ENCODE measurements at places on chromosomes 6 and 20.

DNA sequence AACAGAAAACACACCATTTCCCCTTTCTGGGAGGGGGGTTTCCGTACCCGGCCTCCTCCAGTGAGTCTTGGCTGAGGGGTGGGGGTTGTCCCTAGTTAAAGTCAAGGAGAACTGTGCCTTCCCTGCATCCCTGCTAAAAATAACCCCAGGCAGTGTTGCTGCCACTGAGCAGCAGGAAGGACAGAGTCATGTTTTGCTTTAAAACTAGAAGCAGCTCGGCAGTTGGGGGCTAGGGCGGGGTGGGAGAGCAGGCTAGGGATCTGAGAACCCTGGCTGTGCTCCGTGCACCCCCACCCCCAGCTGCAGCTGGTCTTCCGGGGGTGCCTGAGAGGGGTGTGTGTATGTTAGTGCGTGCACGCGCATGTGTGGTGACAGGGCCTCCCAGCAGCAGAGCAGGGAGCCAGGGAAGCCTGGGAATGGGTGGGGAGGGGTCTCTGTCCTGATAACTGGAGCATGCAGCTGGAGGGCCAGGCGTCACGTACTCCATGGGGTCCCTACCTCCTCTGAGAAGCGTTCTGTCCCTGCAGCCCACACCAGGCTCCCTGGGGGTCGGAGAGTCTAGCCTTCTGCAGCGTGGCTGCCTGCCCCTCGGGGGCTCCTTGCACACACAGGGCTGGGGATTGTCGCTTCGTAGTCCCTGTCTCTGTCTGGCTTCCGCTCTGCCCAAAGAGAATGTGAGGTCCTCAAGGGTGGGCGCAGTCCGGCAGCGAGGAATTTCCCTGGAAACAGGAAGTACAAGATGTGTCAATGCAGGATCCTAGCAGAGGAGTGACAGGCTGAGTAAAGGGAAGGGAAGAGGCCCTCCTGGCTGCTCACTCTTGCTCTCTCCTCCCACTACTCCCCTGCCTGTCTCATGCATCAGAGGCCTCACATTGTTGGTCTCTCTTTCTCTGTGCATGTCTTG is 16.8 kb upstream of the ARMC12 start:
- DNase-seq: peak; percentile 77

GRCh38 chr6:21739838-21740237 is 146.3 kb downstream of the SOX4 start:
- no peak for DNase-seq

- DNase-seq: no peak
Measured at GRCh38 chr6:95784869-95785268, 207.5 kb downstream of the MANEA start.

GRCh38 chr6:170089963-170090362 is 200.9 kb downstream of the DLL1 start:
- no peak for DNase-seq

DNA sequence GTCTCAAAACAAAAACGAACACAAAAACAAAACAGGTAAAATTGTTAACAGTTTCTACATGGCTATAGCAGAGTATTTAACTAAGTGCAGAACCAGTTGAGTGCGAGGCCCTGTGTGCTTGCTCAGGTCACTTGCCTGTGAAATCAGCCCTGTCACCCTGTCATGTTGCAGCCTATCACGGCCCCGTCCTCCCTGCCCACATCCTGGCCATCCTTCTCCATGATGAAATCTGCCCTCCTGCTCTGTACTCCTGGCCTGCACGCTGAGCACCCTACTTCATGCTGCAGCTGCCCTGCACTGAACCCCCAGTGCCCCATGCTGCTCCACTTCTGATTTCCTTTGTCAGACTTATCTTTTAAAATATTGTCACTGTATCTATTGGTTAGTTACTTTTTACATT is 62.4 kb downstream of the DTD1 start:
- DNase-seq: no peak

DNA sequence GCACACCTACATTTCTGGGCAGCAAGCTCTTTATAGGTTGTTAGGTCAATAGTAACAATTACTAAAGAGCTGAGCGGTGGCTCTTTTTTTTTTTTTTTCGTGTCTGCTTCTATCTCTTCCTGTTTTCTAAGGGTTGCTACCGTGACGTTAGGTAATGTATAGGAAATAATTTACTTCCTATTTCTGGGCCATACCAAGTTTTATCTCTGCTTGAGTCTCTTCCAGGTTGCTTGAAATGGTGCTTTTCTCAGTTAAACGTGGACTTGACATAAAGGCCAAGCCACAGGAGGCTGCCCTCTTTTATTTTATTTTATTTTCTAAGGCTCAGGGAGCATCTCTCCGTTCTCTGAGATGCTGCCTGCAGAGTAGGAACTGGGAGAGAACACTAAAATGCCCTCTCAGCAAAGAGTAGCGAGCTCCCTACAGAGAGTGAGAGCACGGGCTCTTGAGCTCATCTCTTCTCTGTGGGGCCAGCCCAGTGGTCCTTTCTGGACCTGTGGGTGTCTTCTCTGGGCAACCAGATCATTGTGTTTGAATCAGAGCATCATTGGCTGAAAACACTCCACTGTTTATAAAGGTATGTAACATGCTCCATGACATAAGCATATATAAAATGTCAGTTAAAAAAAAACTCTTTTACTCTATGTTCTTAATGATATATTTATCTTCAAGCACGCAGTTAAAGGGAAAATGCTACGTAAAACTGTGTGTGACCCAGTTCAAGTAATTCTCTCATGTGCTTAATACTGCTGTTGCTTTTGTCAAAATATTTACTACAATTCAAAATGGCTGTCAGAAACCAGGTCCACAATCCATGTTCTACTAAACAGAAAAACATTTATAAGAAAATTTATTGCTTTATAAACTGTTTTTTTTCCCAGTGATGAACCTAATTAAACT is at the start of gene ZNF831:
Gene ZNF831, plus strand, starts transcription at position 191 of the 900 bp plus-strand sequence. CDS start 27,199 bp downstream, outside the sequence.
- DNase-seq: no peak

GRCh38 chr6:111715321-111715720 is 109.6 kb upstream of the TRAF3IP2 start:
- no peak for DNase-seq
